ENCODE measurements at places on chromosomes 4 and X.
A peak's percentile ranks its signal among the peaks of the same experiment; 100 is the strongest.

DNA sequence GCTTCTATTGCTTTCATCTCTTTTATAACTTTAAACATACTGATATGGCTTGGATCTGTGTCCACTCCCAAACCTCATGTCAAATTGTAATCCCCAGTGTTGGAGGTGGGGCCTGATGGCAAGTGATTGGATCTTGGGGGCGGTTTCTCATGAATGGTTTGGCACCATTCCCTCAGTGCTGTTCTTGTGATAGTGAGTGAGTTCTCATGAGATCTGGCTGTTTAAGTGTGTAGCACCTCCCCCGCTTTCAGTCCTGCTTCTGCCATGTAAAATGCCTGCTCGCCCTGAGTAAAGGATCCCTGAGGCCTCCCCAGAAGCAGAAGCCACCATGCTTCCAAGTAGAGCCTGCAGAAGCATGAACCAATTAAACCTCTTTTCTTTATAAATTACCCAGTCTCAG, 17.7 kb downstream of the MND1 start:
- DNase-seq = no peak

- DNase-seq = no peak
Measured at GRCh38 chrX:31293409-31293808, 221.6 kb upstream of the FTHL17 start.

DNA sequence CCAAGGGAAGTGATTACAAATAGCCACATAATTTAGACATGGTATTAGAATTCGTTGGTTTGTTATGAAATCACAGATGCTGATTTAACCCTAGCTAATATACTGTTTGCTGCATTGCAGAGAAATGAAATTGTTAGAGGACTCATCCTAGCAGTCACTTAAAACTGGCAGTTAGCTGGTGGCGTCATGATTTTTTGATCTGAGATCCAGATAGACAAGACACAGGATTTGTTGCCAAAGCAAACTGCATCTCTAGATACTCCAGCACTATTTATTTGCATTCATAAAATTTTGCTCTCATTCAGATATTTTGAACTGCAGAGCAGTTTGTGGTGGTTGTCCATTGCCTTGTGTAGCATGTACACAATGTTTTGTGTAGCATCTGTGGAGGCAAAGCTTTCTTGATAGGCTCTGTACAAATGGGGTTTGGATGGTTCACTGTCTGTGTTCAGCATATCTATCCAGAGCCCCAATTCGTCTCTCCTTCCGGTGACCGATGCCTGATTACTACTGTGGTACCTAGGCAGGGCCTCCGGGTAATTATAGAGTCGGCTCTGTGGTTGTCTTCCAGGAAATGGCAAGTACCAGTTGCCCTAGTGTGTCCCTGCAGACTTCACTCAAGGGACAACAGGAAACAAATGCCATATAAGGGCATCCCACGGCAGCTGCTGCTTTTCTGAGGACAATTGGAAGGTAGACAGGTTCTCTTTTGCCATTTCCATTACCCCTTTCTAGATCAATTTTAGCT, 30.1 kb upstream of the SPARCL1 start:
- DNase-seq = peak; percentile 59

DNA sequence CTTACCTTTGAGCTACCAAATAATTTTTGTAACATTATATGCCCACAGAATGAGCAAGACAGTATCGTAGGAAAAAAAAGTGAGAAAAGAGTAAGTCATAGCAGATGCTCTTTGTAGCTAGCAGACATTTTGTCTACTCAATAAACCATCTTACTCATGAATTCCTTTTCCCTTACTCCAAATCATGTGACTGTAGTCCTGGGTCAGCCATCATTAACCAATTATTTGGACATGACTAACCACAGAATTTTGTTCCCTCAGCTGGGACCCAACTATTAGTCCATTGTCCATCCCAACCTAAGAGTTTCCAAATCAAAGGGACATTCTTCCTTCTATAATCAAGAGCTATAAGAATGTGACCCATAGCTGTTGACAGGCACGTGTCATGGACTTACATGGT, 11.4 kb downstream of the UBE2D3 start:
- DNase-seq = no peak

DNA sequence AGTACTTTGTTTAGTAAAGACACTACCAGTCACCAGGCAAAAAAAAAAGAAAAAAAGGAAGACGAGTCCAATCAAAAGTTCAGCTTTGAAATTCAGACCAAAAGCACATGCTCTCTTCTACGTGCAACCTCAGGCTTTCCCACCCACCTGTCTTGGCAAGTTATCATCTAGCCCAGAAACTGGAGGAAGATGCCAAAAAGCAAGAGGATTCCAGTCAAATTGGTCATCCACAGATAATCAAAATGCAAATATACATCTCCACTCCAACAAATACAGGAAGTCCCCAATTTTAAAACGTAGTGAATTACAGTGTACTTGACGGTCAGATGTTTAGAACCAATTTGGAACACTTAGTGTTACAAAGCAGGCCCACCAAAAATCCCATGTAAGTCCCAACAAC, 96.5 kb downstream of the PALLD start:
- no peak for DNase-seq

Data from NCI-H1417 treated with DMSO at 0.1 percent for 48 hours (cell line).